SK-MEL-5 (cell line): ENCODE measurements at places on chromosomes 5 and 9.

DNA sequence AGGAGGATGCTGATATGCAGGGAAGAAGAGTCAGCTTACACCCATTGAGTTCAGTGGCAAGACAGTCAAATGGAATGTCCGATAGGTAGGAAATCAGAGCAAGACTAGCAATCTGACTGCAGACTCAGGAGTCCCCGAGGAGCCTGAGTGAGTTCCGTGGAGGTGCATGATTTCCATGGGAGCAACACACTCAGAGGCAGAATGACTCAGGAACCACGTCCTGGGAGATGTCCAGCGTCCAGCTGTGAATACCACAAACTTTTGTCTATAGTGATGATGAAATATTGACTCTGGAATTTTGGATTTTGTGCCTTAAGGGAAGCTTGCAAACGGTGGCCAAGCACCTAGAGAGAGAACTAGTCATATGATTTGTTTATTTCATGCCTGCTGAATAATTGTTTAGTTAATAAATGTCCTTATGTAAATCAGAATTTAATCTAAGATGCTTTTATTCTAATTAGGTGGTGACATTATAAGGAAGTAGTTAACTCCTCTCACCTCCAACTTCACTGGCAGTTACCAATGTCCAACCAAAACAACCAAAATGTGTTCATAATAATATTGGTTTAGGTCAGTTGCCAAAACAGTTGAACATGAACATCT is 100.4 kb downstream of the PDE4D start:
- peak; percentile 58 for DNase-seq

- no peak for DNase-seq
These were observed 194.7 kb downstream of the MED10 start for GRCh38 chr5:6183391-6184390.

DNA sequence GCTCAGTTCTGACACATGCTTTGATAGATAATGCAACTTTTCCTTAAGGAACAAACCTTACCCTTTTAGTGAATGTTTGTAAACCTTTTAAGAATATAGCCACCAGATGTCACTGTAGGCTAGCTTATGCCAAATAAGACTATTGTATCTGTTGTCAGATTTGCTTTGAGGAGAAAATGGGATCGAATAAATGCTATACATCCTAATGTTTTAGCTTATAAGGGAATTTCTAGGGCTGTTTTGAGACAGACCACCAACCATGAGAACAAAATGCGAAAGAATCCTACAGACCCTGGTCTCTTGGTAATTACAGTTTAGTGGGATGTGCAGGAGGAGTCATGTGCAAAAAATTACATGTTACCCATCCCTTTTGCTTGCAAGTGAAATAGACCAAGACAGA is 127.6 kb upstream of the NMUR2 start:
- peak; percentile 66 for DNase-seq

- no peak for DNase-seq
These were observed 4.3 kb downstream of the LCP2 start for GRCh38 chr5:170293273-170293672.

- peak; percentile 32 for DNase-seq
These were observed 53.8 kb downstream of the RAD23B start for GRCh38 chr9:107336718-107337360.

DNA sequence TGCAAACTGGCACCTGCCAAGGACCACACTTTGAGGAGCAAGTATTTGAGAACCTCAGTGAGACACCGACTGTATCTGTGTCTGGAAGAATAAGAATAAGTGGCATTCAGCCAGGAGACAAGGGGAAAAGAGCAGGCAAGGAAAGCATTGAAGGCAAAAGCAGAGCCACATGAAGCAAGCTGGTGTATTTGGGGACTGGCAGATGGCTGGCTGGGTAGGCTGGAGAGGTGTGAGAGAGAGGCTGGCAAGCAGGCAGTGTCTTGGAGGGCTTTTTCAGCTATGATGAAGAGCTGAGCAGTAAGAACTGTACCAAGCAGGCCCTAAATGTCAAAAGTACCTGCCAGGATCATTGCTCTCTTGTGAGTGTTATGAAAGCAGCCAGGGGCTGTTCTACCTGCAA is 14.1 kb upstream of the C5orf58 start:
- no peak for DNase-seq
